ENCODE measurements at places on chromosomes 7 and 10. TPM values are rescaled to one million over a fixed set of nuclear protein-coding genes. Genes with fewer than 3 reads are reported as not detected.

GRCh38 chr7:47614450-47614849, 32.5 kb upstream of the TNS3 start:
- DNase-seq = no peak
- H3K4me1 ChIP-seq = peaks cover 25% of the 10 kb centered on the region
- no peak overlapping the region for H3K27ac ChIP-seq
- no peak overlapping the region for H3K4me3 ChIP-seq

DNA sequence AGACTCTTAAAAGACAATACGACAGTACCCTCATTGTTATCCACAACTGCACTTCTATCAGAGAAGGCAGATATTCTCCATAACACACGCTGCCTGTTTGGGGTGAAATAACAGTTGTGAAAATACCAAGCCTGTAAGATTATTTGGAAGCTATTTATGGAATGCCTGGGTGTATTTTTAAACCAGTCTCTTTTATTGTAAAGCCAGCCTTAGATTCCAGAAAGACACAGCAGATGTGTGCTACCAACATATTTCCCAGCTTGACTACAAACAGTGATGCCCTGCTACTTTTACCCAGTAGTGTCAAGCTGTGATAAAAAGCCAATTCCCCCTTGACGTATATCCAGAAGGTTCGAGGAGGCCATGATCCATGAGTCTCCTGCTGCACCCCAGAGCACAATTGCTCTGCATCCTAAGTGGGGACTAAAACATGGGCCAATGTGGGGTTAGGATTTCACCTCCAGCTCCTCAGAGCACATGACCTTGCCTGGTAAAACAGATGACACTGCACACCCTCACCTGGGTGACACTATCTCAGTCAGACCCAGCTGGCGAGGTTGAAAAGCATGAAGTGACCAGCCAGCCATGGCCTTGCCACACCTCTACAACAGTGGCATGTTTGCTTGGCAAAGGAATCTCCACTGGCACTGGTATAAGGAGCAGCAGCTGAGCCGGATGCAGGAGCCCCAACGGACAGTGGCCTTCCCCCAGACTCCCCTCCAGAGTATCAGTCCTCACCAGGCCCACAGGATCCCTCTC, 62.2 kb downstream of the GFRA1 start:
- H3K4me3 ChIP-seq = no peak overlapping the region
- H3K27me3 ChIP-seq = no peaks in the 10 kb centered on the region
- H3K4me1 ChIP-seq = peaks cover 32% of the 10 kb centered on the region

GRCh38 chr10:21751341-21752310, 217.6 kb downstream of the MLLT10 start:
- H3K27me3 ChIP-seq = no peaks in the 10 kb centered on the region
- H3K27ac ChIP-seq = no peak overlapping the region
- no peaks in the 10 kb centered on the region for H3K4me1 ChIP-seq
- H3K36me3 ChIP-seq = peaks cover 12% of the 10 kb centered on the region
- DNase-seq = no peak

GRCh38 chr10:3178042-3178441, 5.5 kb upstream of the PITRM1 start:
- H3K4me1 ChIP-seq = peaks cover under 1% of the 10 kb centered on the region
- DNase-seq = no peak
- no peaks in the 10 kb centered on the region for H3K36me3 ChIP-seq
- no peak overlapping the region for H3K27ac ChIP-seq
- peaks cover 18% of the 10 kb centered on the region for H3K27me3 ChIP-seq

DNA sequence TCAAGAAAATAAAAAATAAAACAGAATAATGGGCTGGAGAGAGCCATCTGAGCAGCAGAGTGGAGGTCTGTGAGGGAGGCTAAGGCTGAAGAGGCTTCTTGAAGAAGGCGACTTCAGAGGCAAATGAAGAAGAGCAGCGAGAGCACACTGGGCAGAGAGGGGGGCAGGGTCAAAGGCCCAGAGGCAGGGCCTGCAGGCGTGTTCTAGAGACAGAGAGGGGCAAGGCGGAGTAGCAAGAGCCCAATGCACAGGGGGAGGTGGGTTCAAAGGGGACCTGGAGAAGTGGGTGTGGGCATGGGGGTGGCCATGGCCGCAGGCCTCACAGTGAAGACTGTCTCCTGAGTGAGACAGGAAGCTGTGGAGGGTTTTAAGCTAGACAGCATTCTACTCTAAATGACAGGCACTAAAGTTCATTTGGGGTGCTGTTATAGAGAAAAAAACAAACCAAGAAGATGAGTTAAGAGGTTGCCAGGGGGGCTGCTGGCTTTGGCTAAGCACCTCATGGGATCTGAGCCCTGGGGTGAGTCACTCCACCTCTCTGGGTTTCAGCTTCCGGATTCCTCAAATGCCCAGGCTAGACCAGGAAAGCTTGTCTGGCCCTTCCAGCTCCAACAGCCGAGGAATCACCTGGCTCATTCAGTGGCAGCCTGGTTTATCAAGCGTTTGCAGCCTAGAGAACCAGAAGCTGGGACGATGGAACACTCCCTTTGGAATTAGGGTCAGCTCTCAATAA, 81.7 kb downstream of the DLG5 start:
- peaks cover 18% of the 10 kb centered on the region for H3K36me3 ChIP-seq
- DNase-seq = no peak
- H3K4me3 ChIP-seq = peak overlapping the region; percentile 47

DNA sequence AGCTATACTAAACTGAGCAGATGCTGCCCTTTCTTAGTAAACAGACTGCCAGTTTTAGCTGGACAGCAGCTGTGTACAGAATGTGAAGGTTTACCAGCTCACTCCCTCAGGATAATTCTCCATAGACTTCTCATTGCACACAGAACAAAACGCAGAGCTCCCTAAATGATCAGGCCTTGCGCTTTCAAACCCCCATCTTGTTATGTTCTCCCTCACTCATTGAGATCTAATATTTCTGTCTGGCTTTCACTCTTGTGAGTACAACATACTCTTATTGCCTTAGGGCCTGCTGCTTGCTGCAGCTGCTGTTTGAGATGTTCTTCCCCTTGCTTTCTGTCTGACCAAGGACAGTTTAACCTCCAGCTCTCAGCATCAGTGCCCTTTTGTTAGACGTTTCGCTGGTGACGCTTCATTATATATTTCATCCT, 17.3 kb downstream of the VWDE start:
- peaks cover 20% of the 10 kb centered on the region for H3K27me3 ChIP-seq
- no peak overlapping the region for H3K4me3 ChIP-seq
- no peaks in the 10 kb centered on the region for H3K36me3 ChIP-seq
- no peak for DNase-seq
- no peaks in the 10 kb centered on the region for H3K4me1 ChIP-seq

ZNF33A gene
- total RNA-seq = 22.7 TPM

MINDY4 gene
- total RNA-seq = 5.3 TPM
